ENCODE measurements at places on chromosomes 16 and 17. TPM values are rescaled to one million over a fixed set of nuclear protein-coding genes. Genes with fewer than 3 reads are reported as not detected.

- peaks cover 5% of the 10 kb centered on the region for H3K36me3 ChIP-seq
- peaks cover 8% of the 10 kb centered on the region for H3K4me1 ChIP-seq
- H3K27ac ChIP-seq, result peak overlapping the region; percentile 79
- H3K27me3 ChIP-seq, result no peaks in the 10 kb centered on the region
- DNase-seq, result no peak
Measured at GRCh38 chr16:30407804-30408534, 563 bp downstream of the ZNF771 start.

Gene CNGB1
- total RNA-seq, result not detected

- no peaks in the 10 kb centered on the region for H3K36me3 ChIP-seq
- H3K27me3 ChIP-seq, result no peaks in the 10 kb centered on the region
- no peak for DNase-seq
- H3K4me1 ChIP-seq, result no peaks in the 10 kb centered on the region
- H3K4me3 ChIP-seq, result no peak overlapping the region
- no peak overlapping the region for H3K27ac ChIP-seq
Measured at GRCh38 chr16:1258906-1259759, 3.3 kb downstream of the TPSD1 start.

- no peak overlapping the region for H3K27ac ChIP-seq
- no peaks in the 10 kb centered on the region for H3K36me3 ChIP-seq
- H3K4me3 ChIP-seq, result peak overlapping the region; percentile 68
- peaks cover 9% of the 10 kb centered on the region for H3K4me1 ChIP-seq
Measured at GRCh38 chr17:15943971-15944758, 765 bp upstream of the ADORA2B start.

DNA sequence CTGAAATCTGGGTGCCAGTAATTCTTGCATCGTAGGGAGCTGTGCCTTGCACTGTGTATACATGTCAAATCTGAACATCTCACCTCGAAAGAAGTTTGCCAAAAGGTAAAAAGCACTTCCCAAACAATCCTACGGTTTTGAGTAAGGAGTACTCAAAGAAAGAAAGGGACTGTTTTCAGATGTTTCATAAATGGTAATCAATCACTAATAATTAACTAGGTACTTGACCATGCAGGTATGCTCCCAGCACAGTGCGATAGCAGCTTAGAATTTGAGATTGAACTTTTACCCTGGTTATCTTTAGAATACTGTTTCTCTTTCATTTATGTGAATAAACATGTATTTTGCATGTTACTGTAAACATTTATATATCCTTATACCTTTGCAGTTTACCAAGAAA lies 39.0 kb downstream of the PRKCA start:
- H3K36me3 ChIP-seq, result no peaks in the 10 kb centered on the region
- no peaks in the 10 kb centered on the region for H3K4me1 ChIP-seq
- H3K27ac ChIP-seq, result no peak overlapping the region
- H3K27me3 ChIP-seq, result no peaks in the 10 kb centered on the region
- no peak overlapping the region for H3K4me3 ChIP-seq
- no peak for DNase-seq

GRCh38 chr17:43673516-43674323 lies 12.0 kb upstream of the MEOX1 start:
- H3K36me3 ChIP-seq, result no peaks in the 10 kb centered on the region
- no peak overlapping the region for H3K4me3 ChIP-seq
- H3K27ac ChIP-seq, result no peak overlapping the region

Gene SSTR5
- not detected for total RNA-seq

Gene TEKT1
- not detected for total RNA-seq

DNA sequence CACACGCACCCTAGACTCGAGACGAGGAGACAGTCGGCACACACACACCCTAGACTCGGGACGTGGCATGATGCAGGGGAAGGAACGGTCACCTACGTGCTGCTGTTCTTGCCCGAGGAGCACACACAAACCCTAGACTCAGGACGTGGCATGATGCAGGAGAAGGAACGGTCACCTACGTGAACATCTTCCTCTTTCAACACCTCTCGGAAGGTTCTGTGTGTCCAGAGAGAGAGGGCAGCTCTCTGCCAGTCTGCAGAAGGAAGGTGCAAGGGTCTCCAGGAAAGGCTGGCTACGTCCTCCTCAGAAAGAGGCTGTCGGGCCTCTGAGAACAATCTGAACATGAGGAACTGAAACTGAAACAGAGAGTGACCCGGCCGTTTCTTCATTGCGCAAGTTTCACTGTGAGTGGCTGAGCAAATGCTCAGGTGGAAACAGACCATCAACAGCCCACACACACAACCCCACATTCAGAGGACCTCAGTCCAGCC lies 43.4 kb downstream of the ZNF276 start:
- H3K4me3 ChIP-seq, result peak overlapping the region; percentile 38
- H3K36me3 ChIP-seq, result no peaks in the 10 kb centered on the region
- no peak overlapping the region for H3K27ac ChIP-seq

- DNase-seq, result no peak
- no peak overlapping the region for H3K4me3 ChIP-seq
- H3K36me3 ChIP-seq, result no peaks in the 10 kb centered on the region
- no peak overlapping the region for H3K27ac ChIP-seq
Measured at GRCh38 chr16:79498928-79499327, 101.6 kb downstream of the MAF start.

Gene TSPAN10
- not detected for total RNA-seq

Gene TP53TG3C
- not detected for total RNA-seq

Gene PRSS27
- not detected for total RNA-seq

DNA sequence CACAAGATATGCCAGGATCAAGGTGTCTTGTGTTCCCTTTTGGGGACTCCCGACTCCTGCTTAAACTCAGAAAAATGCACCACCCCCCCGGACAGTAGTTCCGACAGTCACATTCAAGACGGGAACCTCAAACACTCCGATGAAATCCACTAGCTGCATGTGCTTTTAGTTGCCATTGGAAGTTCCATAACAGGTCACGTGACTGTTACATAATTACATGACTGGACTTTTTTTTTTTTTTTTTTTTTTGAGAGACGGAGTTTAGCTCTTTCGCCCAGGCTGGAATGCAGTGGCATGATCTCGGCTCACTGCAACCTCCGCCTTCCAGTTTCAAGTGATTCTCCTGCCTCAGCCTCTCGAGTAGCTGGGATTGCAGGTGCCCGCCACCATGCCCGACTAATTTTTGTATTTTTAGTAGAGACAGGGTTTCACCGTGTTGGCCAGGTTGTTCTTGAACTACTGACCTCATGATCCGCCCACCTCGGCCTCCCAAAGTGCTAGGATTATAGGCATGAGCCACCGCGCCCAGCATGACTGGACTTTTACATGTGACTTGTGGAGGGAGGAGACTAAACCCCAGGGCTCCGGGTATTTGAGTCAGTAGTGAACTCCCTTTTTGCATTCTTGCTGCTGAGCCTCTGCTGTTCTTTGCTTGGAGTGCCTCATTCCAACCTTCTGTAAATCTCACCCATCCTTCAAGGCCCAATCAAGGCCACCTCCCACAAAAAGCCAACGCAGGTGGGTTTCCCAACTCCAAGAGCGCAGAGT lies 1.6 kb downstream of the SIRT7 start:
- no peaks in the 10 kb centered on the region for H3K27me3 ChIP-seq
- peaks cover 11% of the 10 kb centered on the region for H3K4me1 ChIP-seq
- peak overlapping the region; percentile 100 for H3K4me3 ChIP-seq
- no peak overlapping the region for H3K27ac ChIP-seq

GRCh38 chr16:9332574-9333148 lies 241.2 kb downstream of the HAPSTR1 start:
- no peak for DNase-seq
- no peak overlapping the region for H3K4me3 ChIP-seq
- H3K27me3 ChIP-seq, result no peaks in the 10 kb centered on the region
- no peak overlapping the region for H3K27ac ChIP-seq
- no peaks in the 10 kb centered on the region for H3K36me3 ChIP-seq

Measured in ascending aorta (tissue), 2 donors.